ENCODE measurements at places on chromosomes 7 and 10.
A peak's percentile ranks its signal among the peaks of the same experiment; 100 is the strongest.

DNA sequence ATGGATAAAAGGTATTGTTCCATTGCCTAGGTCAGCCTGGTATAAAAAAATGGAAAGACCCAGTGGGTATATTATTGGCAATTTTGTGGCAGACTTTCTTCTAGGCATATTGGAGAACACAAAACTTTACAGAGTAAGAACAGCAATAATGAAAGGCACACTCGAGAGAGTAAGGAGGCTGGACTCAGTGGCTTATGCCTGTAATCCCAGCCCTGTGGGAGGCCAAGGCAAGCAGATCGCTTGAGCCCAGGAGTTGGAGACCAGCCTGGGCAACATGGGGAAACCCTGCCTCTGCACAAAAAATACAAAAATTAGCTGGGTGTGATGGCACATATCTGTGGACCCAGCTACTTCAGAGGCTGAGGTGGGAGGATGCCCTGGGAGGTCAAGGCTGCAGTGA lies 158.2 kb downstream of the FAM107B start:
- no peak for DNase-seq

GRCh38 chr10:8246548-8246947 lies 192.1 kb downstream of the GATA3 start:
- no peak for DNase-seq

- DNase-seq = no peak
These were observed 915.4 kb upstream of the AUTS2 start for GRCh38 chr7:68682910-68683309.

DNA sequence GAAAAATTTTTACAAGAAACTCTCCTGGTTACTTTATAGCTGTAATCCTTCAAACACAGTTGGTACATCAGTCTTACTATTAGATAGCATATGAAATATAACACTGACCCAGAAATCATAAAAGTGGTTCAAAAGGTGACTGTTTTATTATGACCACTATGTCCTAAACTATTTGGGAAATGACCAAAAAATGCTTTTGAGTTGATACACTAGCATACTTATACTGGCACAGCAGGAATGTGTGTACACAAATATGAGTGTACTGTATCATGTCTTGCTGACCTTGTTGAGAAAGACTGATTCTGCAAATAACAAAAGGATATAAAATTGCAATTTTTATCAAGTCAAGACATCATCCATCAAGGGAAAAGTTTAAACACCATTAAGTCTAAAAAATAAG lies 24.3 kb downstream of the CSTF2T start:
- no peak for DNase-seq

- no peak for DNase-seq
These were observed 136.0 kb downstream of the GALNT17 start for GRCh38 chr7:71267734-71268469.

- DNase-seq = no peak
These were observed 4.0 kb upstream of the DIP2C start for GRCh38 chr10:693506-693905.

GRCh38 chr10:51894771-51895578 lies 195.6 kb upstream of the CSTF2T start:
- no peak for DNase-seq

DNA sequence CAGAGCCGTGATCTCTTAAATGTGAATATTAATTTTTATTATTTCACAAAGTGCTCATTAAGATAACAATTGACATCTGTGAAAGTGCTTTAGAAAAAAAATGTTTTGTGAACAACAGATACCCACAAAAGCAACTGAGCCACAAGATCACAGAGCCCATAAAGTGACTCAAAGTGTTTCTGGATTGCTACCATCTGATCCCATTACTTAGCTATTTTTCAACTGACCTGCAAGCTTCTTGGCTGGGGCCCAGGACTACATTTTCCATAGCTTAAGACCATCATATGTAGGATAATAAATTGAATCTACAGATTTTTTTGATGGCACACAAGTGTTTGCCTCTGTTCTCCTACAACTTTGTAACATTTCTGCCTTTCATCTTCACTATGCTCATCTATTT lies 674.4 kb downstream of the PHTF2 start:
- DNase-seq = no peak

GRCh38 chr7:133704453-133704852 lies 422.7 kb upstream of the LRGUK start:
- DNase-seq = no peak

DNA sequence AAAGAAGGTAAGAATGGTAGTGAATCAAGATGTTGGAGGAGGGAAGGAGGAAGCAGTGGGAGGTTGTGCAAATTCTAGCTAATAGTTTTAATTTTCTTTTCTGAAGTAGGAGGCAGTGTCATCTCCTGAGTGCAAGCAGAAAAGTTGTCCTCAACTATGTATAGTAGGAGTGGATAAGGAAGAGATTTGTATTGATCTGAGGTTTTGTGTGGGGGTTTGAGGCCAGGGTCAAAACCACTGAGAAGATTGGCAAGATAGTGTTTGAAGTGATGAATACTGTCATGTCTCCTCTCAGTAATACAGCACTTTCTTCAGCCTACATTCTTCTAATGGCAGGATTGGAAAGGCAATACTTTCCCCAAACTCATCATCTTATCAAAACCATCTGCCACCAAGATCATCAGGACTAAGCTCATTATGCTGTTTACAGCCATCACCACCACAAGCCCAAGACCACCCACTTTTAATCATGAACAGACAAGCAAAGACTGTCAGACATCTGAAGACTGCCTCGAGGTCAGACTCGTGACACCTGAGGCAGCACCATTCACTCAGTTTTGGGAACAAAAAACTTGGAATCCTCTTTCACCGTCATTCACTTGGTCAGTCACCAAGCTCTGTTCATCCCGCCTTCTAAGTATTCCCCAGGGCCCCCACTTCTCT lies 1.5 kb upstream of the MIOS start:
- no peak for DNase-seq

DNA sequence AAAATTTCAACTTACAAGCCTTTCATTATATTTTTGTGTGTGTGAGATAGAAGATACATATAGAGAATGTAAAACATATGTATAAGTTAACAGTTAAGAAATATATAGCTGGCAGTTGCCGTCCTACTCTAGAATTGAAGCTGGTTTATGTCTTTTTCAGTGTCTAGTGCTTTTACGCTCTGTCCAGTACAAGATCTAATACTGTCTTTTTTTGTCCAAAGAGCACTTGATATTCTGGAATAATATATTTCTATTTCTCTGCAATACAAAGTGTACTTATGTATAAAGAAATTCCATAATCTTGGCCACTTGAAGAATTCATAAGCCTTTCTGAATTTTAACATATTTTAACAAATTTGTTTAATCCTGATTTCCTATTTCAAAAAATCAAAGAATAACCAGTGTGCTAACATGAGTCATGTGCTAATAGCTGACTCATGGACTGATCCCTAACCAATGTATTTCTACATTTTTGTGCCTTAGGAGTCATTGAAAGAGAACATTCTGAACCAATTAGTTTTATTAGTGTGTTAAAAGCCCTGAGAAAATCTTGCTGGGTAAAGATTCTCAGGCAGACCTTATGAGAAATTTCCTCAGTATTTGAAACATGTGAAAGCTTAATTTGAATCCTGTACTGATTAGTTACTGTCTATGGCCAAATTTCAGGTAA lies 73.2 kb upstream of the CCAR1 start:
- no peak for DNase-seq

GRCh38 chr10:119516381-119517234 lies 25.9 kb downstream of the RGS10 start:
- peak; percentile 58 for DNase-seq

DNA sequence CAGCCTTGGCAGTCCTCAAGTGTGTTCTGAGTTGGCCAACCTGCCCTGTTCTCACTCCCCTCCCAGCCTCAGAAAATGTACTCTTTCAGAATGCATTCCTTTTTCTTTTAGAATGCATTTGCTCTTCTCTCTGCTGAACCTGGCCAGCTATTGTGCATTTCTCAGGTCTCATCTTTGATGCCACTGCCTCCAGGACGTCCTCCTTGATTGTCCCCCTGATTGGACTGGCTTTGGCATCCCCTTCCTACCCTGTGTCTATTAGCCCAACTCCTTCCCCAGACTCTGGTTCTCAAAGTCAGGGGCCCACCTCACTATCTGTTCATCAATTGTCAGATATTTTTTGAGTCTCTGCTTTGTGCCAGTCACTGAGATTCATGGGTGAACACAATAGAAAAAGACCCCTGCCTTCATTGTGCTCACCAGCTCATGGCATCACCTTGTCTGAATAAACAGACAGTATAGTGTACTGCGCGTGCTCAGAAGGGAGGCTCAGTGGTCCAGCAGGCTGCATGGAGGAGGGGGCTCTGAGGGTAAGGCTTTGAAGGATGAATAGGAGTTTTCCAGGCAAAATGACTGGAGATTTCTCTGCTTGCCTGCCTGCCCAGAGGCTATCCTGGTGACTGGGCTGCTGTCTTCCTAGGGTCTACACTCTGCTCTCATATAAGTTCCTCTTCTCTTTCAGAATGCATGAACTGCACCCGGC lies 96.5 kb downstream of the MYL10 start:
- no peak for DNase-seq

- DNase-seq = no peak
These were observed 20.2 kb downstream of the RTKN2 start for GRCh38 chr10:62248465-62248864.

DNA sequence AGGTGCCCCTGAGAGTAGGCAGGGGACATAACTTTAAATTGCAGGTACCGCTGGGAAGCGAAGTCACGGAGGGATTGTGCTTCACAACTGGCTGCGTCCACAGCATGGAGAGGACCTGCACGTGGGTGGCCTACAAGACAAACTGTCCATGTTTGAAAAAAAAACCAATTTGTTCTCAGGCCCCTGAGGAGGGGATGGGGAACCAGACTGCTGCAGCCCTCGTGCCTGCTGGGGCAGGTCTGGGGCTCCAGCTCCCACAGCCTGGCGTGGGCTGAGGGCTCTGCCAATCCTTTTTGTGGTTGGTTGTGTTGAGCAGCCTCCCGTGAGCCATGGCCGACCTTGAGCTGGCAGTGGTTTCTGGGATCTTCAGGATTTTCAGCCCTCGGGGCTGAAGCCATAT lies 9.7 kb downstream of the SFRP5 start:
- DNase-seq = no peak

DNA sequence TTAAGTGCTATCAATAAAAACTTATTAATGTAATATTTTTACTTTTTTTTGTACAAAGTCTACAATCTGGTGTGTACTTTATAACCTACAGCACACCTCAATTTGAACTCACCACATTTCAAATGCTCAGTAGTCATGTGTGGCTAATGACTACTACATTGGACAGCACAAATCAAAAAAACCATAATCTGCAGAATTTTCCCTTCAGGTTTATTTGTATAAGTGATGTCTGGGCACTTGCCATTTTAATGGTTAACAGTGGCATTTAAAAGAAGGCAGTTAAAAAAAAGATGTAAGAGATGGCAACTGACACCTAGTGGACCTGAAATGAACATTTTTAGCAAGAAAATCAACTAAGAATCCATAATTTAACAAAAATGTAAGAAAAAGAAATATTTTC lies 124.6 kb upstream of the NRBF2 start:
- no peak for DNase-seq

GRCh38 chr10:99564361-99564760 lies 31.6 kb downstream of the NKX2-3 start:
- no peak for DNase-seq

DNA sequence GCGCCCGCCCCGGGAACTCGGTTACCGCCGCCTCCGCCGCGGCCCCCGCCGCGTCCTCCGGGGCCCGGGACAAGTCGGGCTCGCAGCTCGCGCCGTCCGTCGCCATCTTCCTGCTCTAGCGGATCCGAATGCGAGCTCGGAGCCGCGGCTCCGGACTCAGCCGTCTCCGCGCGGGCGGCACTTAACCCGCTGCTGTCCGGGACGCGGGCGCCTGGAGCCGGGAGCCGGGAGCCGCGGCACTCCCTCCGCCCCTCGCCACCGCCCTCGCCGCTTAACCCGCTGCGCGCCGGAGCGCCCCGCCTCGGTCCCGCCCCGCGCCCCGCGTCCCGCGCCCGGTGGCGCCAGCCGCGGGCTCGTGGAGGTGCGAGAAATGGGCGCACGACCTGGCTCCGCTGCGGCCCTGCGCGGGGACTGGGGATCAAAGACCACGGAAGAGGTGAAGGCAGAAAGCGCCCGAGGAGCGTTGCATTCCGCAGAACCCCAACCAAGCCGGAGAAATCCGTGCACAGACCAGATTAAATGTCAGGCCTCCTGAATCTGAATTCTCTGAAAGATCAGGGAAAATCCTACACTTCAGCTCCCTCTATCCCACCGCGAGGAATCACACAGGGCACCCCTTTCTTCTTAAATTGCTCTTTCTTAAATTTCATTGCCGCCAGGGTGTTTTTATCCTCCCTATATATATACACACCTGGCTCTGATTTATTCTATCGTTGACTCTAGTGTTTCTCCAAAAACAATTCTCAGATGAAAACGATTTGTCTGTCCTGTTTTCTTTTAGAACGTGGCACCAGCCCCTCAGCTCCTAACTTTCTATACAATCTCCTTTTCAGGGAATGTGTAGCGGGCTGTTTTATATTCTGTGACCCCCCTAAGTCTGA lies at the start of gene CTTNBP2:
CTTNBP2 (minus strand) TSS at position 132 of the 881 bp plus-strand sequence; CDS start at position 106, 26 bp downstream.
- no peak for DNase-seq

DNA sequence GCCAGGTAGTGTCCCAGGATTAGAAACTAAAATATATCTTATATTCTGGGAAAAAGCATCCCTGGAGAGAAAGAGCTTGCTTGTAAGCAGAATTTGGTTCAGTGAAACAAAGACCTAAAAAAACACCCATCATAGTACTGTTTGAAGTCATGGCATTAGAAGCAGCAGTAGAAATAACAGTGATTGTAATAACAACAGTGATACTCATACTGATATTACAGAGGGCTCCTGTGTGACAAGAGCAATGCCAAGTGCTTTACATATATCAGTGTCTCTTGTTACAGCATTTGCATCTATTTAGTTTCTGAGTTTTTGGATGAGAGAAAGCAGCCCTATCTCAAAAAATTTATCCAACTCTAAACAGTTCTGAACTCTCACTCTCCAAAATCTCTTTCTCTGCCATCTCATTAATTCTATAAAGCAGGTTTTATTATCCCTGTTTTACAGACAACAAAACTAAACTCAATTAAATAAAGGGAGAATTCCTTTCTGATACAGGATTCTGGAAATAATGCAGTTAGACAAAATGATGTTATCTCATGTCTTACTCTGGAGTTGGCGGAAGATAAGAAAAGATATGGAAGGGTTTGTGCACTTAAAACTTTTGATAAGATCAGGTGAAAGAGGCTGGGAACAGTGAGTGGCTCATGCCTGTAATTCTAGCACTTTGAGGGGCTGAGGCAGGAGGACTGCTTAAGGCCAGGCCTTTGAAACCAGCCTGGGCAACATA lies 146.5 kb upstream of the AOAH start:
- no peak for DNase-seq

GRCh38 chr10:70459774-70460490 lies 18.5 kb upstream of the NODAL start:
- no peak for DNase-seq

DNA sequence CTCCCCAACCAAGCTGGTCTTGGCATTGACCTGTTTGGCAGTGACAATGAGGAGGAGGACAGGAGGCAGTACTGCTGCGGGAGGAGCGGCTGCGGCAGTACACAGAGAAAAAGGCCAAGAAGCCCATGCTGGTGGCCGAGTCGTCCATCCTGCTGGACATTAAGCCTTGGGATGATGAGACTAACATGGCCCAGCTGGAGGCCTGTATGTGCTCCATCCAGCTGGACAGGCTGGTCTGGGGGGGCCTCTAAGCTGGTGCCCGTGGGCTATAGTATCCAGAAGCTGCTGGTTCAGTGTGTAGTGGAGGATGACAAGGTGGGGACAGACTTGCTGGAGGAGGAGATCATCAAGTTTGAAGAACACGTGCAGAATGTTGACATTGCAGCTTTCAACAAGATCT lies 39.1 kb upstream of the ZNF273 start:
- DNase-seq = no peak
